ENCODE measurements at places on chromosomes 2 and 18.

GRCh38 chr2:169798397-169798717 lies 314 bp upstream of the SSB start:
- DNase-seq, result no peak

DNA sequence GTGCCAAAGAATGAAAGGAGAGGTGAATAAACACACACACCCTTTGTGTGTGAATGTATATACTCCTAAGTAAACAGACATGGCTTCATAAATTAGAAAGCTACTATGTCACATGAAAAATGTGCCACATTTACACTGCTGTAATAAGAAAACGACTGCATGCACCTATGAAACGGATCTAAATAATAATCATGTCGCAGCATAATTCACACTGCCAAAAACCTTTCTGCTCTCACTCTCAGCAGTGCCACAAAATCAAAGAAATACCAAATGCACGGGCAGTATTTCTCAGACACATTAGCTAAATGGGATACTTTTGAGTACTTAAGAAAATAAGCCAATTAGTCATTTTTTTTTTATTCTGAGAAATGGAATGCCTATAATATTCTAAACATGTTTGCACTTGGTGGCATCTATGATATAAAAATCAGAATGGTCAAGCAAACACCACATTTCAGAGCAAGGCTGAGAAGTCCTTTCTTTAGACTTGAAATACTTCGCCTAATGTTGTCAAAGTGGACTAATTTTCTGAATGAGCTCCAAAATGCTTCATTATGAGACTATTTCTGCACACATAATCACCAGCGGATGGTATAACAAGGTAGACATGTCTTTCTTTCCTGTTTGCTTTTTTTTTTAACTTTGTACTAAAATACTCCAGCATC lies 6.6 kb downstream of the BCL11A start:
- no peak for DNase-seq

DNA sequence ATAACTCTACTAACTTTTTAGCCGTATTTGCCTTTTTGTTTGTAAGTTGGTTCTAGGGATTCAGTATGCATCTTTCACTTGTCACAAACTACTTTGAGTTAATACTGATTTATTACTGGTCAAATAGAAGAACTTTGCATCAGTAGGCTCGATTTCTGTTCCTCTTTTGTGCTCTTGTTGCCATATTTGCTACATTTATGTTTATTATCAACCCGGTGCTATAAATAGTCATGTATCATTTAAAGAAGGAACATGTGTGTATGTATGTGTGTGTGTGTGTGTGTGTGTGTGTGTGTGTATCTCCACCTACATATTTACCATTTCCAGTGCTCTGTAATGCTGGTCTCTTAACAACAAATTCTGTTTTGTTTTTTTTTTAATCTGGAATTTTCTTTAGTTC lies 79.6 kb upstream of the B3GNT7 start:
- no peak for DNase-seq

DNA sequence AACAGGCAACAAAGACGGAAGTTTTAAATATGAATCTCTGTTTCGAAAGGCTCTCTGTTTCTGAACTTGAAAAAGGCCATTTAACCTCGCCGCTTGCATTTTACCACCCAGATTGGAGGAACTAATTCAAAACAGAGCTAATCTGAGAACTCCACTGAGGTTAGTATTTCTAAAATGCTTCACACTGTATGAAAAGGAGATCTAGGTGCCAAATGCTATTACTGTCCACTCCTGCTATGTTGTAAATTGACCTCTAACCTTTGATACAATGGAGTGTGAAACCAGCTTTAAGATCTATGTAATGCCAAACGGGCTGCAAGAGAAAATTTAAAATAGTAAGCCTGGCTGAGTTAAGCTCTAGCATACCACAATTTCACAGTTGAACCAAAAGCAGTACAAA lies 364.5 kb downstream of the IRS1 start:
- no peak for DNase-seq

GRCh38 chr2:9744256-9745004 lies 98.8 kb upstream of the TAF1B start:
- no peak for DNase-seq

DNA sequence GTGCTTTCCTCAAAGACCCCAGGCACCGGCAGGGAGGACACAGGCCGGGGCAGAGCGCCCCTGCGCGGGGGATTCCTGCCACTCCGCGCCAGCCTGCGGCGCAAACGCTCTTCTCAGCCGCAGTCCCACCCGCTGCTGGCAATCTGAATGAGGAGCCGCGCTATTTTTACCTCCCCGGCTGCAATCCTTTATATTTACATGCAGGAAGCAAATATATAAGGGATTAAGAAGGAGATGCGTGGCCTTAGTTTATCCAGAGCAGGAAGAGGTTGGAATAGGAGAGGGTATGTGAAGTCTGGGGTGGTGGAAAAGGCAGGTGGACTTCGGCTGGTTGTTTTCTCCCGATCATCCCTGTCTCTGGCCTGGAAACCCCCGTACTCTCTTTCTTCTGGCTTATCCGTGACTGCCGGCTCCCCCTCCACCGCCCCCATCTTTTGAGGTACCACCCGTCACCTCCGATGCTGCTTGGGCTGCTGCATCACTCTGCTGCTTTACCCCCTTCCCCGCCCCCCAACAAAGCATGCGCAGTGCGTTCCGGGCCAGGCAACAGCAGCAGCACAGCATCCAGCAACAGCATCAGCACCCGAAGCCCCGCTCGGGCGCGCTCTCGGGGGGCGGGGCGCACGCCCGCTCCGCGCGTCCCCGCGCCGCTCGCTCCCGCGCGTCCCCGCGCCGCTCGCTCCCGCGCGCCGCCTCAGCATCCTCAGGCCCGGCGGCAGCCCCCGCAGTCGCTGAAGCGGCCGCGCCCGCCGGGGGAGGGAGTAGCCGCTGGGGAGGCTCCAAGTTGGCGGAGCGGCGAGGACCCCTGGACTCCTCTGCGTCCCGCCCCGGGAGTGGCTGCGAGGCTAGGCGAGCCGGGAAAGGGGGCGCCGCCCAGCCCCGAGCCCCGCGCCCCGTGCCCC lies at the start of gene ADAM23:
TSS of gene ADAM23 (plus strand) at position 700 of the 902 bp plus-strand sequence. CDS start 335 bp downstream, outside the sequence.
- DNase-seq, result peak; percentile 55

GRCh38 chr2:6823111-6823510 lies 42.6 kb downstream of the CMPK2 start:
- DNase-seq, result no peak

- DNase-seq, result no peak
These were observed 330.2 kb upstream of the CHAC2 start for GRCh38 chr2:53437371-53437770.

GRCh38 chr2:96164459-96165184 lies 19.4 kb upstream of the DUSP2 start:
- no peak for DNase-seq

DNA sequence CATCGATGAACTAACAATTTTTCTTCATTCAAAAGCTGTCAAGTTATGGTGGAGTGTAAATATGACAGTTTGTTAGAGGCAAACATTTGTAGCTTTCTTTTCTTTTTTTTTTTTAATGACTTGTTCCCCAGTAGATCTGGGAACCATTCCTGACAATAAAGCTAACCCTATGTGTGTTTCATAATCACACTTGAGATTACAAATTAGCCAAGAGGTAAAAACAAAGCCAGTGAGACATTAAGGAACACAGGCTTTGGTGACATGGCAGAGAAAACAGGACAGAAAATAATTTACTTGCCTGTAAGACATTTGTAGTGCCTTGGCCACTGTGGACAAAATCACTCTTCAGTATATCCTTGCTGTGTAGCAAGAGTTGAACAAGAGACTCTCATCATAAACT lies 135.9 kb downstream of the UBE2E3 start:
- DNase-seq, result no peak

GRCh38 chr2:205706769-205707381 lies 24.6 kb downstream of the NRP2 start:
- DNase-seq, result peak; percentile 11

DNA sequence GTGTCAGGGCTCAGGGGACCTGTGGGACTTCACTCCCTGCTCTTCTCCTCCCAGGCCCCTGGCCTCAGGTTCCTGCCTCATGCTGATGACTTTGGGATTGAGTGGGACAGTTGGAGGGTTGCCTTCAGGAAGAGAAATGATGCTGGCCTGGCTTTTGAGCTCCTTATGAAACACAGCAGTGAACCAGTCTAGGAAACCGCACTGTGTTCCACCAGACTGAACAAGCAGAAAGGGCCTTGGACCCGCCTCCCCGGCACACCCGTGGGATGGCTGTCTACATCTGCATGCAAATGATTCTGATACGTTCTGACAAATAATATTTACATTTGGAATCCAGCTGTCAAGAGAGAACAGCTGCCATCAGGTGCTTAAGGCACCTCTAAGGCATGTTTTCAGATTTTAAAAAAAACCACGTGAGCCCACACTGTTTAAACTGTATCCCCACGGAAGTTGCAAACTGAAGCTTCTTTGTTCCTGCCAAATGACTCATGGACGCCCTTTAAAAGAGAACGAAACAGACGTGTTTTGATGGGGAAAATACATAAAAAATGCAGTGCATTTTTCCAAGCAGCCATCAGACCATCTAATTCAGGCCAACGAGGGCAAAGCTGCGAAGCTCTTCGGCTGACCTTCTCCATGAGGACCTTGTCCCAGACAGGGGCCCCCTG lies 27.6 kb upstream of the ASAP2 start:
- DNase-seq, result peak; percentile 90

- DNase-seq, result no peak
These were observed 129.1 kb upstream of the SMAD2 start for GRCh38 chr18:48059455-48060010.

GRCh38 chr2:86035376-86035882 lies 70.3 kb downstream of the POLR1A start:
- DNase-seq, result no peak

Data from NCI-H146 (cell line).